Urinary bladder (tissue), 4 donors: ENCODE measurements at places on chromosomes 5 and 9. TPM values are rescaled to one million over a fixed set of nuclear protein-coding genes. Genes with fewer than 3 reads are reported as not detected.

- no peak for DNase-seq
Observed at GRCh38 chr5:8843771-8844170, 702.1 kb downstream of the SEMA5A start.

DNA sequence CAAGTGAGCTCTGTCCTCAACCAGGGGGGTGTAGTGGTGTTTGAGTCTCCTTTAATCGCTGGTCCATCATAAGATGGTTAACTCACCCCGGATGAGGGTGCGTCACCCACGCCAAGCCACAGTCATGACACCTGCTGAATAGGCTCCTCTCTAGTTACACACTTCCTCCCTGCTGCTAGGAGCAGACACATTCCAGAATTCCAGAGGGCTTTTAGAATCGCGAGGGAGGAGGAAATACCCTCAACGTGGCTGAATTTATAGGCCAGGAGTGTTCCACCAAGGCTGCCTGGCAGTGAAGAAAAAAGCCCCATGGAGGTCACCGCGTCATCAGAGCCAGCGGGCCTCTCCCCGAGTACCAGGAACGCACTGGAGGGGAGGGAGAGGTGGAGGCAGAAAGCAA is 5.1 kb downstream of the GLRX start:
- no peak for DNase-seq

DNA sequence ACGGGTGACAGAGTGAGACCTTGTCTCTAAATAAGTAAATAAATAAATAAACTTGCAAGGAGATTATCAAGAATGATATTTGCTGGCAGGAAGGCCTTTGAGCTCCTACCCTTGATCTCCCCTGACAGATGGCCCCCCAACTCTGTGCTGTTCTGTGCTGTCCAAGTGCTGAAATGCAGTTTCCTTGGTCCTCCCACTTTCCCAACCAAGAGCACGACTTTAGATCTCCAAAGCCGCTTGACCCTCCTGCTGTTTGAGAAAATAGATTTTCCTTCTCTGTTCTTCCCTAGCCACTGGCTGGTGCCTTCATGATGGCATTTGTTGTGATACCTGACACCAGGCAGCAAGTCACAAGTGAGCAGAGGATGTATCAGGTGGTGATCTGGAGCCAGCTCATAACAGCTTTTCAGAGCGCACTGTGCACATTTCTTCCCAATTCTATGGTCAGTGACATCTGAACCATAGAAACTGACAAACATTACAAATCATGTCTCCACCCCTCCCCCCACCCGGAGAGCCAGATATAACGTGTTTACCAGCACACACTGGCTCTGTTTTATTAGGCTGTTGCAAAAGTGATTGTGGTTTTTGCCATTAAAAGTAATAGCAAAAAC is 80.0 kb upstream of the PUM3 start:
- no peak for DNase-seq

Gene GARNL3
- total RNA-seq: 58.0 TPM
